Stimulated activated CD4-positive, alpha-beta T cell treated with anti-CD3 and anti-CD28 coated beads, Interleukin-1b, Interleukin-23, amount 100 ng/mL, for 1 hour (primary cell): ENCODE measurements at places on chromosomes 3 and 15.

DNA sequence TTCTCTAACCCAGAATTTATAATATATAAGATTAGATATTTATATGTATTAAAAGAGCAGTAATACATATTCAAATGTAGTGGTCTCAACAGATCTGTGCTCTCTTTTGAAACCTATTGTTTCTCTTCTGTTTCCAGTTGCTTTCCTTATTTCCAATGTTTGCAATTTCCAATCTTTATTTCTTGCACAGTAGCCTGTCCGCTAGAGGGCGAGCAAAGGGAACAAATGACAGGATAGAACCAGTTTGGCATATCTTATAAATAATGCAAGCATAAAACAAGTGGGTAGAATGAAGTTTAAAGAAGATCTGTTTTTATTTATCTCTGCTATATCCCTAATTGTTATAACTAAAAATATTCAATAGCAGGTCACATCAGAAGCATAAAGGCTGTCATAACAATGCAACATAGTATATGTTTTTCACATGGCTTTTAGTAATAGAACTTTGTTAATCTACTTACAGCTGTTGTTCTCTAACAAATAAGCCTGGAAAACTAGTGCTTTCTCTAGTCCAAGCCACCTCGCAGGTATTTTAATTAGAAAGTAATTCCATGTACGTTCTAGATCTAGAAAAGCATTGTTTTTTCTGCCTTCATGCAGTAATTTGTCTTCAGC lies 15.1 kb upstream of the TCAIM start:
- no peak for DNase-seq

GRCh38 chr3:127668906-127669305 lies 3.8 kb upstream of the ABTB1 start:
- no peak for DNase-seq

- DNase-seq = no peak
Measured at GRCh38 chr3:67678665-67679064, 24.3 kb upstream of the SUCLG2 start.

DNA sequence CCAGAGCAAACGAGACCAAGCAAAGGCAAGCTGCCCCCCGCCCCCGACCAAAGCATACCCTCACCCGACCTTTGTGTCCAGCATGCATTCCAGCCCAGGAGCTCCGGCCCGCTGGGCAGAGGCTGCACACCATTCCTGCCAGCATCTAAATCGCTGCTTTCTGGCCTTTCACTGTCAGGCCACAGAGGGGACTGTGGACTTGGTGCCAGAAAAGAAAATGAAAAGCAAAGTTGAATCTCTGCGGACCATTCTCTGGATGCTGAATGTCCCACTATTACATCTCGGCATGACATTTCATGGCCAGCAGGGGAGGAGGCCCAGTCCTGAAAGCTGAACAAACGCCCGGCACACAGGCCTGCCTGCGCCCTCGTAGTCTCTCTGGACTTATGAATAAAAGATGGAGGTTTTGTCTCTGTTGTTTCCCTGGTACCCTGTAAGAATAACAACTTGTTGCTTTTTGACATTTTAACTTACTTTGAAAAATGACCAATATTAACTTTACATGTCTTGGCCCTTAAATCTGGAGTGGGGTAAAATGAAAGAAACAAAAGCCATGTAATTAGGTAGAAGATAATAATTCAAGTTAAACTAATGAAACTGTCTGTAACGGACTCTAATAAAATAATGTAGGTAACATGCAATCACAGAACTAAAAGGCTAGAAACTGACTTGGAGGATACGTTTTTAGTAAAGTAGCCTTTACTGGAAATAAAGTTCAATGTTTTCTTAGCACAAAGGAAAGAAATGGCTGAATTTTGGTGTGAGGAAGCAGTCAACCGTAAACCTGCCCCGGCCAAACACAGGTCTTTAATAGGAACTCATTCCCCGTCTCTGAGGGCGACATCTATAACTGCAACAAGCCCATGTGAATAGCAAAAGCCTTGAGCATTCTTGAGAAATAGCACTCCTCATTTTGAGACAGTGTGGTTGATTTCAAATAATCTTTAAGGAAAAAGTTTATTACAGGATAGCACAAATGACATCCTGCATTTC lies 12.7 kb downstream of the IL17RD start:
- DNase-seq = no peak

DNA sequence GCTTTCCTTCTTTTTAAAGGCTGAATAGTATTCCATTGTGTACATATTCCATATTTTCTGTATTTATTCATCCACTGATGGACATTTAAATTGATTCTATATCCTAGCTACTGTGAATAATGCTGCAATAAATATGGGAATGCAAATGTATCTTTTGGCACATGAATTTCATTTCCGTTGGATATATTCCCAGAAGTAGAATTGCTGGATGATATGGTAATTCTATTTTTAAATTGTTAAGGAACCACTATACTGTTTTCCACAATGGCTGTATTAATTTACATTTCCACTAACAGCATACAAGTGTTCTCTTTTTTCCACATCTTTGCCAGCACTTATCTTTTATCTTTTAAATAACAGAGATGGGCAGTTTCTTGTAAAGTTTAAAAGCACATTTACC lies 302.7 kb downstream of the CTNNB1 start:
- no peak for DNase-seq

DNA sequence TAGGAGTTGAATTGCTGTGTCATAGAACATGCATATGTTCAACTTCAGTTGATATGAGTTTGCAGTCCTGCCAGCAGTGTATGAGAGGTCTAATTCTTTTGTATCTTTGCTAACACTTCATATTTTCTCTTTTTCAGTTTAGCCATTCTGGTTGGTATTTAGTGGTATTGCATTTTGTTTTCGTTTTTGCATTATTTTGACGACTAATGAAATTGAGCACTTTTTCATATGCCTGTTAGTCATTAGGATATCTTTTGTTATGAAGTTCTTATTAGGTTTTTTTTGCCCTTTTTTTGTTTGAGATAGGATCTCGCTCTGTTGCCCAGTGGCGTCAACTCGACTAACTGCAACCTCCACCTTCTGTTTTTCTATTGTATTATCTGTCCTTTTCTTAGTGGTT lies 9.2 kb downstream of the TRIP4 start:
- no peak for DNase-seq

- DNase-seq = no peak
Measured at GRCh38 chr3:53083521-53083920, 37.6 kb upstream of the SFMBT1 start.

GRCh38 chr3:99818818-99819217 lies 1.2 kb downstream of the CMSS1 start:
- no peak for DNase-seq

- DNase-seq = no peak
Measured at GRCh38 chr3:132285620-132285945, 31.6 kb upstream of the ACP3 start.

DNA sequence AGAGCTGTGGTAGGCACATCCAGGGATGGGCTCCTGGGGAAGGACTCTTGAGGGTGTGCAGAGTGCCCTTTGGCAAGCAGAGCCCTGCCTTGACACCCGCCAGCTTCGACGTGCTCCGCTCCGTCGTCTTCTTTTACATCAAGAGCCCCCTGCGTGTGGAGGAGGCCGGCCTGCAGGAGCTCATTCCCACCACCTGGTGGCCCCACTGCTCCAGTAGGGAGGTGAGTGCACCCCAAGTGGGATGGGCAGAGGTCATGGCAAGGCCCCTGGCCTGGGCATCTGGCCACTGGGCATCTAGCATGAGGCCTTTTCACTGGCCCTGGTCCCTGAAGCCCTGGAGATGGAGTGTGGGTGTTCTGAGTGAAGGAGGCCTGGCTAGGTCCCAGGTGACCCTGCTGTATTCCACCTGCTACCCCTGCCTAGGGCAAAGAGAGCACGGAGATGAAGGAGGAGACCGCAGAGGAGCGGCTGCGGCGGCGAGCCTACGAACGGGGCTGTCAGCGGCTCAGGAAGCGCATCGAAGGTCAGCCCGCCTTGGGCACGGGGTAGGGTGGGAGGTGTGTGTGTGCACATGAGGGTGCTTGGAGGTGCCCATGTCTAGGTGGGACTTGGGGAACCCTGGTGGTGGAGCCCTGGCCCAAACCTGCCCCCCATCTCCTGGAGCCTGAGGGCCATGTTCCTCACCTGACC lies 12.2 kb downstream of the RNF123 start:
- DNase-seq = no peak

GRCh38 chr3:12400616-12401194 lies 83.6 kb upstream of the TSEN2 start:
- DNase-seq = no peak

DNA sequence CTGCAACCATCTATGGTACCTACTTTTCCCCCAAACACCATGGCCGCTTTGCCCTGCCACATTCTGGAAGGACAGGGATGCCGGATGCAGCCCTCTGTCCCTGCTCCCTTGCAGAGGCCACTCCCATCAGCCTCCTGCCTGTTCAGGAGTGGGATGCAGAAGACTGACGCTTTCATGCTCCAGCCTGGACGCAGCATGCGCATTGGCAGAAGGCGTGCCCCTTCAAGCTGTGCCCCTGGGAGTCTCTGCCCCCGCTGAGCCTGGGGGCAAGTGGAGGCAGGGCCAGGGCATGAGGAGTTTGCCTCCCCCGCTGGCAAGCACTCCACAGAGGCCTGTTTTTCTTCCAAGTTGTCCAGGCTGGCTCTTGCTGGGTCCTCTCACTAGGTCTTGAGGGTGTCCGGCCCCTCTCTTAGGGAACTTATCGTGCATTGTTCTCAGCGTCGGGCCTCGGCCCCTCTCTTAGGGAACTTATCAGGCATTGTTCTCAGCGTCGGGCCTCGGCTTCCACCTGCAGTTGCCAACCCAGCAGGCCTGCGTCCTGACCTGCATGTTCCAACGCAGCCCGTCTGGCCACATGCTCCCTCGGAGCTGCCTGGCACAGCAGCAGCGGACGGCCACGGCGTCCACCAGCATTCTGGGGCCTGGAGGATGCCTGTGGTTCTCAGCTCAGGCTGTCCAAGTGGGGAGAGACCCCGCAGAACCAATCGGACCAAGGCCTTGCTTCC lies 14.6 kb upstream of the SNRPA1 start:
- DNase-seq = no peak

- DNase-seq = no peak
Measured at GRCh38 chr15:77032647-77033416, 37.9 kb downstream of the PSTPIP1 start.

GRCh38 chr3:79200456-79200855 lies 567.3 kb downstream of the ROBO1 start:
- DNase-seq = no peak
